Renal cortex interstitium (tissue), 15 donors: ENCODE measurements at places on chromosomes 16 and 17.

DNA sequence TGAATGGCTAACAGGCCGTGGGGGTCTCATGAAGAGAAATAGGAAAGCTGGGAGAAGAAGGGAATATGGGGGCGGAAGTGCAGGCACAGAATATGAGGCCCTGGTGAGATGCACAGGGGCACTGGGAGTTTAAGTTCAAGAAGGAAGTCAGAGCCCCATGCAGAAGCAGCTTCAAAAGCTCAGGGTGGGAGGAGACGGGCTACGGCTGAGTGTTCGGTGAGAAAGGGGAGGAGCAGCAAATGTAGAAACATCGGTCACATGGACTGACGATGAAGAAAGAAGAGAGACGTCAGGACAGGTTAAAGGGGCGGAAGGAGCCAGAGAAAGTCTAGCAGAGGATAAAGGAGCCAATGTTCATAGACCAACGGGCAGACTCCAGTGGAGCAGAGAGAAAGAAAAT lies 204.5 kb upstream of the ZFHX3 start:
- no peak for DNase-seq

DNA sequence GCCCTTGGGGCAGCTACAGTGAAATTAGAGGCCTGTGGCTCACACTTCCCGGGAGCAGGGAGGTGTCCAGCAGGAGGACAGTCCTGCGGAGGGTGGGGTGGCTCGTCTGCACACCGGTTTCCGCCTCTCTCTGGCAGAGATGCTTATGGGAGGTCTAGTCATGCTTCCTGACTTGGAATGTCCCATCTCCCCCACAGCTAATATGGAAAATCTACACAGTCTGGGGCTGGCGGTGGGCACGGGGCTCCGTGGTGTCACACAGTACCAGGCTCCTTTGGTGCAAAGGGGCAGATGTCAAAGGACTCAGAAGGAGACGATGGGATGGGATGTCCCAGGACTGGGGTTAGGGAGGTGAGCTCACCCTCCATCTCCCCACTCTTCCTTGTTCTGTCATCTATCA lies 44.1 kb upstream of the DOC2B start:
- no peak for DNase-seq

DNA sequence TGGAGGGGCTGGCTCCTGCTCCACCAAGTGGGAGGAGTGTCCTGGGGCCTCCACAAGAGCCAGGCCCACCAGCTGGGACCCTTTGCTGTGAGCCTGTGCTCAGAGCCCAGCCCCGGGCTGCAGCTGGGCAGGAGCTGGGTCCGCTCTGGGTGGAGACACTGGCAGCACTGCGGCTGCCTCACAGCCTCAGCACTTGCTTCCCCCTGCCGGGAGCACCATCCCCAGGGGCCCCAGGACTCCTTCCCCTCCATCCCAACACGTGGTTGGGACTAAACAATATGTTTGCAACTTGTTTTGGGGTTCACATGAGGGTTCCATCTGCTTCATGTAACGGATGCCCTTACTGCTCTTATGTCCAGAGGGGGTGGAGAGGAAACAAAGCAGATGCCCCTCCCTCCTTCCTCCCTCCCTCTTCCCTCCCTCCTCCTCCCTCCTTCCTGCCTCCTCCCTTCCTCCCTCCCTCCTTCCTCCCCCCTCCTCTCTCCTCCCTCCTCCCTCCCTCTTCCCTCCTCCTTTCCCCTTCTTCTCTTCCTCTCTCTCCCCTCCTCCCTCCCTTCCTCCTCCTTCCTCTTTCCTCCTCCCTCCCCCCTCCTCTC lies 16.3 kb upstream of the CBFA2T3 start:
- no peak for DNase-seq

DNA sequence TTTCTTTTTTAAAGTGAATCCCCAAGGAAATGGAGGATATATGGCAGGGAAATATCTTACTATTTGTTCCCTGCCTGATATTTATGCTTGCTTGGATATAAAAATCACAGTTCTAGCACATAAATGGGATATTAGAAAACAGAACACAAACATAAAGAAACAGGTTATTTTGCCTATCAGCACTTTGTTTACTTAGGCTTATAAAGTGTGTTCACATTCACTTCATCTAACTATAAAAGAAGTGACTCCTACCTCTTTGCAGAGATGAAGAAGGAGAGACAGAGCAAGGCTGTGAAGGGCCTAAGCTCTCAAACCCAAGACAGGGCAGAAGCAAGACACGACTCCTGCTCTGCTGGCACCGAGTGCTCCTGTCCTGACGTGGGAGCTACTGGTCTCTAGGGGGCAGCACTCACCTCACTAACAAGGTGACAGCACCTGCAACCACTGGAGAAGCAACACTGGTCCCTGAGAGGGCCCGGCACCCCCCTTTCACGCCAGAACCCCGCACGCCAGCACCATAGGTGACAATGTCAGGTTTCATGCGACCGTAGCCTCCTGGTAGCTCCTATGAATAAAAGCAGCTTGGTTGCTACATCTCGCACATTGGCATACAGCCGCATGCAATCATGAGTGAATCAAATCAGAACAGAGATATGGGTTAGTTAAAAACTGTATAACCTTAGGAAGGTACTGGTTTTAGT lies 32.0 kb downstream of the MBTPS1 start:
- DNase-seq: peak; percentile 29

DNA sequence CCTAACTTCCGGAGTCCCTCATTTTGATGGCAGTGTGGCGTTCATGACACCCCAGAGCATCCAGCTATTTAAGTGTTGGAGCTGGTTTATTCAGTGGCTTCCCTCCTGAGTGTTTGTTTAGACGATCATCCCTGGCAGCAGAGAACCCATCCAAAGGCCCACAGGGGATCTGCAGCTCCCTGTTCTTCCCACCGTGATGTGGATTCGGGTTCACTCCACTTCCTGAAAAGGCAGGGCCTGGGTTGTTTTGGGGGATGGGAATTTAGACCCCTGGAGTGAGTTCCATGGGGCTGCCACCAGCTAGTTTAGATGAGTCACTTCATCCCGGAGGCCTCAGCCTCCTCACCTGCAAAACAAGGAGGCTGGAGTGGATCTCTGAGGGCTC lies 2.3 kb downstream of the KSR1 start:
- no peak for DNase-seq

DNA sequence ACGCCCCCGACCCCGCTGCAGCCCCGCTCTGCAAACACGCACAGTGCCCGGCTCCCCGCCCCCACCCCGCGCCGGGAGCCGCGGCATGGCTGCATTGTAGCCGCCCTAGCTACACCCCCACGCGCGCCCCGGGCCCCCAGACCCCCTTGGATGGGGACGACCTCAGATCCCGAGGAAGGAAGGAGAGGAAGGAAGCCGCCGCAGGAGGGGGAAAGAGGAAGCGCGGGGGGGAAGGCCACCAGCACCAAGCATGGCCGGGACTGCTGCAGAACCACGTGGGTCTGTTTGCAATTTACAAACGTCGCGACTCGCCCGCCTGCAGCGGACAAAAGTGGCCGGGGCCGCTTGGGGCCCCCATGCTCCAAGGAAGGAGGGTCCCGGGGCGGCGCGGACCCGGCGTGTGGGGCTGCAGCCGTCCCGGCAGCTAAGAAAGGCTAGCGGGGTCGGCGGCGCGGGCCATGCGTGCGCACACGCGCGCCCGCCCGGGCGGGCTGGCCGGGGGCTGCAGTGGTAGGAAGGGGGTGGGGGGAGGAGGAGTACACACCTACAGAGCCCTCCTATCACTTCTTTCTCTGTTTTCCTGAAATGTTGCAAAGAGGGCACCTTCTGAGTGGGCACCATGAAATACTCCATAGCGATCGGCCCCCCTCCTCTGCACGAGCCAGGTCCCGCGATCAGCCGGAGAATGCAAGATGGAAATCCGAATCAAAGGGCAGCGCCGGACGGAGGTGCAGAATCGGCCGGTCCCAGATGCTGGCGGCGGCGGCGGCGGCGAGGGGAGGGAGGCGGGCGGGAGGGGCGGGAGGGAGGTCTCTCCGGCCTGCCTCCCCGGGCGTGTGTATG lies 488 bp downstream of the TFAP4 start:
- no peak for DNase-seq

DNA sequence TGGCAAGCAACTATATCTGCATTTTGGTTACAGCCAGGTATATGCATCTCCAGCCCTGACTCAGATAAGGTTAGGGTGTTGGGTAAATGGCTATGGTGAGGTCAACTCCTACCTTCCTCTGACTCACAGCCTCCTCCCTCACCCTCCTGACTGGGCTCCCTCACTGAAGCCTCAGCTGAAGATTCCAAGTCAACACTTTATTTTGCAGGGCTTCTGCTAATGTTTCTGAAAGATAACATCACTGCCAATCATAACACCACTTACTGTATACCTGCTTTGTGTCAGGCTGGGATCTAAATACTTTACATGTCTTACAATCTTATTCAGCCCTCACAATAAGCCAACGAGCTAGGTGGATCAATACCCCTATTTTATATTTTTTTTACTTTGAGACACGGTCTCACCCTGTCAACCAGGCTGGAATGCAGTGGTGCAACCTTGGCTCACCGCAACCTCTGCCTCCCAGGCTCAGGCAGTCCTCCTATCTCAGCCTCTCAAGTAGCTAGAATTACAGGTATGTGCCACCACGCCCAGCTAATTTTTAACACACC lies 47.8 kb upstream of the GCSH start:
- DNase-seq: no peak

DNA sequence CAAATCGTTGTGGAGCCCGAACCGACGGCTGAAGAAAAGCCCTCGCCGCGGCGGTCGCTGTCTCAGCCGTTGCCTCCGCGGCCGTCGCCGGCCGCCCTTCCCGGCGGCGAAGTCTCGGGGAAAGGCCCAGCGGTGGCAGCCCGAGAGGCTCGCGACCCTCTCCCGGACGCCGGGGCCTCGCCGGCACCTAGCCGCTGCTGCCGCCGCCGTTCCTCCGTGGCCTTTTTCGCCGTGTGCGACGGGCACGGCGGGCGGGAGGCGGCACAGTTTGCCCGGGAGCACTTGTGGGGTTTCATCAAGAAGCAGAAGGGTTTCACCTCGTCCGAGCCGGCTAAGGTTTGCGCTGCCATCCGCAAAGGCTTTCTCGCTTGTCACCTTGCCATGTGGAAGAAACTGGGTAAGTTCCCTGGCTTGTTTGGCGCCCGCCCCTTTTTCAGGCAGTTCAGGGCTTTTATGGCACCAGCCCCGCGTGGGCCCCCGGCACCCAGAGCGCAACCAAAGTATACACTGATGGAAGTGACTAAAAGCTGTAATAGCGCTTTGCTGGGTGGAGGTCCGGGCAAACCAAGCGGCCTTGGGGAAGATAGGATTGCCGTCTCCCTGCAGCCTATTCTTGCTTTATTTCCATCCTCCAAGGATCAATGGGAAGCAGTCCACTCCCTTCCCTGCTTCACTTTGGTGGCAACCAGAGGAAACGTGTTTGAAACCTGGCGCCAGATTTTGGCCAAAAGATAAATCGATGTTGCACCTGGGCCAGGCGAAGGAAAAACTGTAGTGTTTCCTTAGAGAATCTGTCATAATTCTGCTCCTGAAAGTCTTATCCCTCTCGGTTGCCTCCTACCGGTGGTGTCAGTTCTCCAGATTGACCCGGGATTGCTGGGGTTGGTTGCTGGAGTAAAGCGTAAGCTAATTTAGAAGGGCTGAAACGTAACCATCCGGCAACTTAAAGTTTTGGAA lies 775 bp downstream of the PPM1D start:
- DNase-seq: peak; percentile 64

DNA sequence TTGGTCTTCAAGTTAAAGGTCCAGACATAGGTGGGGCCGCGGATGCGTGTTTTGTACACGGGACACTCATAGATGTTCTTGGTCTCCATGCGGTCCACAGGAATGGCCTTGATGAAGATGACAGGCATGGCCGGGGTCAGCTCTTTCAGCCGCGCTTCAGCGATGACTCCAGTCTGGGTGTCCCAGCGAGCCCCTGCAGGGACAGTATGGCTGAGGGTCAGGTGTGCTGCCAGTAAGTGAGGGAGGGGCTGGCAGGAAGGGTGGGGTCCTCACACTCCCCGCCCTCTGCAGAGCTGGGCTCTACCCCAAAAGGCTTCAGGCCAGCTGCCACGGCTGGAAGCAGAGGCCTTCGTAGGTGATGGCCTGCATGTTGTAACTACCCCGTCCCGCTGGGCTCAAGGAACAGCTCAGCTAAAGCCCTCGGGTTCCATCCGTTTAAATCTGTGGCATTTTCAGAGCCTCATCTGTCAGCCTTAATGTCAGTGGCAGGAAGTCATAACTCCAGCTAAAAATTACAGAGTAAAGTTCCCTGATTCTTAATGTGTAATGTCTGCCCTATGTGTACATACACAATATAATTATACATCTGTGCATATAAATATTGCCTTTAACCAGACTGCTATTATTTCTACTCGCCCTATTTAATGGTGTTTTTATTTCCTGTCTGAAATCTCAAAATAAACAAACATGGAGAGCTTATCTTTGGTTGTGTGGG lies 45.7 kb downstream of the PGS1 start:
- no peak for DNase-seq

DNA sequence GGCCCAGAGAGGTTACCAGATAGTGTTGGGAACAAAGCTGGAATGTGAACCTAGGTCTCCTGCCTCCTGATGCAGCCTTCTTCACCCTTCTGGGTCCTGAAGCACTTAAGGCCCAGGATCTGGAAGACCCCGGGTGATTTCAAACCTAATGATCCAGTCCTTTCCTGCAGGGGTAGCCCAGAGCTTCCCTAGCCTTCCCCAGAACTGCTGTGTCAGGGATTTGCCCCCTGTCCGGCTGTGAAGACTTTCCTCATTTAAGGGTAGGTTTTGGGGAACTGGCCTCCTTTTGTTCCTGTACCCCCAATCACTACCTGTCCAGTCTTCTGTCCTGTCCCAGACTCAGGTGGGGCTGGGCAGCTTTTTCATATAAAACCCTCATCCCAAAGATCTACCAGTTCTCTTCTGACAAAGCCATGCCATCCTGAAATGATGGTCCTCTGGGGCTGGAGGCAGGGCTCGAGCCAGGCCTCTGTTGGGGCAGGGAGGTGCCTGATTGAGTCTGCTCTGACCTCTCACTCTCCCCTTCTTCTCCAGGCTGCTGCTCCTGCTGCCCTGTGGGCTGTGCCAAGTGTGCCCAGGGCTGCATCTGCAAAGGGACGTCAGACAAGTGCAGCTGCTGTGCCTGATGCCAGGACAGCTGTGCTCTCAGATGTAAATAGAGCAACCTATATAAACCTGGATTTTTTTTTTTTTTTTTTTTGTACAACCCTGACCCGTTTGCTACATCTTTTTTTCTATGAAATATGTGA lies 1.3 kb downstream of the MT1X start:
- DNase-seq: no peak

DNA sequence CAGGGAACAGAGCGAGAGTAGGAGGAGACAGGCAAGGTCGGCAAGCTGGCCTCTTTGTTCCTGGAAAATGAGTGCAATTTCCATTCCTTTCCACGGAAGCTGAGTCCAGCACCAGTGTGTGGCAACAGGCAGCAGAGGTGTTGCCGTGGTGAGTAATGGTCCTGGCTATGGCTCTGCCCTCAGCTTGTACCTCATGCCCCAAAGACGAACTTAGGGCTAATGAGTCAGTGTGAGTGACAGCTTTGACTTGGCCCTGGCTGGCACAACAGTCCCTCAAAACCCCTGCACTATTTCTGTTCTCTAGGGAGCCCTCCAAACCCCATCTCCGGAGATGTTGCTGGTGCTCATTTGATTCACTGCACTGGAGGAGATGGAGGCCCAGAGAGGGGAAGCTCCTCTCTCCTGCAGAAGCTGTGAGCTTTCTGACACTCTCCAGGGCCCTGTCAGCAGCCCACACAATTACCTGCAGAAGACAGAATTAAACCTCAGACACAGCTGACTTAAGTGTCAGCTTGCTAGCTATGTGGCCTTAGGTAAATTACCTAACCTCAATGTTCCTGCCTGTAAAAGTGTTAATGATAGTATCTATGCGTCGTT lies 129.9 kb downstream of the TMEM132E start:
- DNase-seq: no peak
